ENCODE measurements at places on chromosomes 7 and 10. TPM values are rescaled to one million over a fixed set of nuclear protein-coding genes. Genes with fewer than 3 reads are reported as not detected.

Gene ZCCHC24
- total RNA-seq: 52.9 TPM

Gene OR2A42
- 0.10 TPM for total RNA-seq

Gene CYP3A5
- total RNA-seq: 0.44 TPM

Gene CCM2
- total RNA-seq: 33.5 TPM

Gene MBL2
- not detected for total RNA-seq

Gene HOXA4
- total RNA-seq: 1.0 TPM

Gene VTI1A
- 22.0 TPM for total RNA-seq

Gene ZNF33B
- 10.2 TPM for total RNA-seq

Gene STEAP2
- total RNA-seq: 28.2 TPM

Gene UPK3B
- 33.8 TPM for total RNA-seq

Gene PTTG1IP2
- not detected for total RNA-seq

Gene GATA3
- total RNA-seq: 2.1 TPM

Gene GPR146
- total RNA-seq: 9.0 TPM

Gene MLLT10
- total RNA-seq: 30.3 TPM

Gene ANXA8
- 7.0 TPM for total RNA-seq

Gene NPSR1
- total RNA-seq: not detected

Gene CAMK2B
- 98.7 TPM for total RNA-seq

Gene HGF
- 5.6 TPM for total RNA-seq

Gene FOXI2
- 0.29 TPM for total RNA-seq

Gene ITPRID1
- not detected for total RNA-seq

Gene CCL26
- 3.2 TPM for total RNA-seq

Gene HOGA1
- 7.7 TPM for total RNA-seq

Gene CTTNBP2
- 4.3 TPM for total RNA-seq

Gene NANOS1
- total RNA-seq: 5.0 TPM

Gene PTER
- total RNA-seq: 16.3 TPM

Gene FRMPD2
- 7.7 TPM for total RNA-seq

Gene GHRHR
- total RNA-seq: not detected

Gene ZNF32
- 41.6 TPM for total RNA-seq

Gene TRIL
- 3.9 TPM for total RNA-seq

Gene LBX1
- not detected for total RNA-seq

Gene AKR1C3
- 91.3 TPM for total RNA-seq

Gene GIMAP2
- 7.0 TPM for total RNA-seq

Gene PITRM1
- 59.1 TPM for total RNA-seq

Gene AGAP5
- total RNA-seq: 4.2 TPM

Gene FAM241B
- total RNA-seq: 3.7 TPM

Gene CCDC136
- 2.9 TPM for total RNA-seq

Gene MYH16
- total RNA-seq: not detected

Gene GJD4
- not detected for total RNA-seq

Gene OR9A2
- not detected for total RNA-seq

Gene PPP1R9A
- 22.5 TPM for total RNA-seq

Gene ZNF655
- total RNA-seq: 45.1 TPM

Gene PPP1R3C
- 184 TPM for total RNA-seq

Gene NME8
- not detected for total RNA-seq

Gene ODAD2
- total RNA-seq: 0.41 TPM

Gene CHAT
- not detected for total RNA-seq

Gene TRIM56
- 22.4 TPM for total RNA-seq

Gene OR13A1
- total RNA-seq: not detected

Gene NKX2-3
- not detected for total RNA-seq

Gene AUTS2
- 15.2 TPM for total RNA-seq

Gene SEMA3C
- total RNA-seq: 44.1 TPM
